ENCODE measurements at places on chromosomes 12 and 14.

- no peak for DNase-seq
Observed at GRCh38 chr12:30926243-30927221, at the start of gene TSPAN11. TSS of gene TSPAN11 (plus strand) at chr12:30926748. CDS start at chr12:30953992, 27,244 bp downstream.

GRCh38 chr12:98385641-98386040, 129.7 kb upstream of the TMPO start:
- DNase-seq = no peak

GRCh38 chr12:113477171-113477841, 5.6 kb upstream of the LHX5 start:
- no peak for DNase-seq

DNA sequence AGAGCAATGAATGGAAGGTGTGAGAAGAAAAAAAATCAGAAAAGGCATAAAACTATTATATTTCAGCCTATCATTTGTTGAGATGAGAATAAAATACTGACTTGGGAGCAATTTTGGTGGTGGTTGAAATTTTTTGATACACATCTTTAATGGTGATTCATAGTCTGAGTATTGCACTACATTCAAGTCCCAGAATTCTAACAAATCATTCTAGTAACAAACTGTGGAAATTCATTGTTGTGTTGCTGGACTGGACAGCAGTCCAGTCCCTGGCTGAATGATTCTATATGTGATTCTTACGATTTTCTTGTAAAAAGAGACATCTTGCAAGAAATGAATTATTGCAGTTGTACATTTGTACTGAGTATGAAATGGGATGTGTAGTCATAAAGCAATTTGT, 268.6 kb downstream of the TRHDE start:
- no peak for DNase-seq

DNA sequence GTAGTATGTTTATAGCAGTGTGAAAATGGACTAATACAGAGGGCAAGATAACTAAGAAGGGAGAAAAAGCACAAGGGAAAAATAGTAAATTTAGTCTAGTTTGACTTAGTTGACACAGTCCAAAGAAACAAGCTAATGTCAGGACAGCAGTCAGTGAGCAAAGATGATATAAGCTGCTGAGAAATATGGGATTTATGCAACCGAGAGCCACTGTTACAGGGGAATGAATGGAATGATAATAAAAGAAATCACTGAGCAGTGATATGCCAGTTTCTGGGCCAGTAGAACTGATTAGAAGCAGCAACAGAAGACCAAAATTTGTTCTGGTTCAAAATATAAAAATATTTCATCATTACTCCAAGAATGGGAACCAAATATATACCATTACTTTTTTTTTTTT, 60.1 kb downstream of the R3HDM2 start:
- no peak for DNase-seq

GRCh38 chr14:21852061-21852664, 178.5 kb upstream of the OR4E1 start:
- peak; percentile 63 for DNase-seq

GRCh38 chr12:67452119-67452805, 183.1 kb downstream of the CAND1 start:
- DNase-seq = no peak

- peak; percentile 85 for DNase-seq
Observed at GRCh38 chr12:14774074-14774905, 29.0 kb downstream of the WBP11 start.

DNA sequence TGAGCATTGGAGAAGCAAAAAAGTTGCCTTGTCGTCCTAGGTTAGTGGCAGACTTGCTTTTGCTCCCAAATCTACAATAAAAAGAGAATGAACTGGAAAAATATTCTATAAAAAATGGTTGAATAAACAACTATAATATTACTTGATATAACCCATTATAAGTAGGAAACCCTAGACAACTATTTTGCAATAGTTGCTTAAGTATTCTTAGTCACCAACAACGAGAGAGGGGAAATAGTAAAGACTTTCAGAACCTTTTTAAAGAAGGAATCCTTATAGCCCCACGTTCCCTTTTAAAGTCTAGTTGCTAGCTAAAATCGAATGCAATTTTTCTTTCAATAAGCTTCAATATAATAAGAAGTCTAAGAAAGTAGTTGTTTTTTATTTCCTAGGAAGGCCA, 17.5 kb downstream of the AQP6 start:
- no peak for DNase-seq

- DNase-seq = no peak
Observed at GRCh38 chr12:88662961-88663360, 82.7 kb upstream of the KITLG start.

GRCh38 chr14:54465654-54466053, 23.1 kb downstream of the GMFB start:
- no peak for DNase-seq

DNA sequence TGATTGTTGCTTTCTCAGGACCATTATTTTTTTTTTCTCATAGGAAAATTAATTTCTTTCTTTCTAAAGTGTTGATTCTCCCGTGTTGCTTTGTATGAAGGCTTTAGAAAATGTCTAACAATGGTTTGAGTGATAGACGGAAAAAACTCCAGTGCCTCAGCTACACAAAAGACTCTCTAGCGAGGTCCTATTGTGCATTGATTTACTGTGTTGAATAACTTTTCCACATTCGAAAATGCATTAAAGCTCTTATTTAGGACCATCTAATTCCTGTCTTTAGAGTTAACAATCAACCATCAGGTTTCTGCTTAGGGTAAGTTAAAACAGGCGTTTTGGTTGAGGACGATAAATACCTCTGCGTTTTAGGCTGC, 99.6 kb downstream of the PTPN11 start:
- no peak for DNase-seq

- no peak for DNase-seq
Observed at GRCh38 chr12:8771072-8771471, 51.3 kb upstream of the A2ML1 start.

DNA sequence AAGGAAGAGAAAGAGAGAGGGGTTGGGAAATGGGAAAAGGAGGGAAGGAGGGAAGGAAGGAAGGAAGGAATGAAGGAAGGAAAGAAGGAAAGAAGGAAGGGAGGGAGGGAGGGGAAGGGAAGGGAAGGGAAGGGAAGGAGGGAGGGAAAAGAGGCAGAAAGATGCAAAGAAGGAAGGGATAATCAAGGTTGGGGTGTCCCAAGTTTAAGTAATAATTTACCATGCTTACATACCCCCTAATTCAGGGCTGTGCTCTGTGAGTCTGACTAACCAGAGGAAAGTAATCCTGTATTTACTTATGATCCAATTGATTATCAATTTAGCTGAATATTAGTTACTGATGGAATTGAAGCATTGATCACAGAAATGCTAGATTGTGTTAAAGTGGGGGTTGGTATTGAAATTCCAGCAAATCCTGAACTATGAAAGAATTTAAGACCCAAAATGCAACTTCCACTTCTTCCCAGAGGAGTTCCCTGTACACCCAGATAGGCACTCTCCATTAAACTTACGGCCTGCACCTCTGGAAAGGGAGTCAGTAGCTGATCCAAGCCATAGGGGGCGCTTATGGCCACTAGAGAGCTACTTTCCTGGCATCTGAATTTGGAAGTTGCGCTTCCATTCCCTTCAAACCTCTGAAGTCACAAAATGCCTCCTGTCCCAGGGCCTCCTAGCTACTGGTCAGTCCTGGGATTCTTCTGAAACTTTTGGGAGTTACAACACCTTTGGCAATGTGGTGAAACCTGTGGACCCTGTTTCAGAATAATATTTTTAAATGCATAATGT, 162.7 kb upstream of the PWP1 start:
- no peak for DNase-seq

DNA sequence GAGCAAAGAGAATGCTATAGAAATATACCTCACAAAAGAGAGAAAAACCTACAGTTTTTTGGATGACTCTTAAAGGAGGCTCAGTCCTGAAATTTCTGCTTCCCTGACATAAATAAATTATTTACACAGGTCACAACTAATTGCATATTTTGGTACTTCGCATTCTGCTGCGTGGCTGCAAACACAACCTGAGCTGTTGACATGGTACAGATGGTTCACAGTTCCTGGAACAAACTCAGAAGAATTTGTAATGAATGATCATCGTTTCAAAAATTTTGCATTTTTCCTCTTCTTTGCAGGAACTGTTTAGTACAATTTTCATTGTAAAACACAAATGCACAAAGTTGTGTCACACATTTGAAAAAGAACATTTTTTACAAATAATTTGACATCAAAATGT, 313.7 kb upstream of the SYT1 start:
- no peak for DNase-seq

DNA sequence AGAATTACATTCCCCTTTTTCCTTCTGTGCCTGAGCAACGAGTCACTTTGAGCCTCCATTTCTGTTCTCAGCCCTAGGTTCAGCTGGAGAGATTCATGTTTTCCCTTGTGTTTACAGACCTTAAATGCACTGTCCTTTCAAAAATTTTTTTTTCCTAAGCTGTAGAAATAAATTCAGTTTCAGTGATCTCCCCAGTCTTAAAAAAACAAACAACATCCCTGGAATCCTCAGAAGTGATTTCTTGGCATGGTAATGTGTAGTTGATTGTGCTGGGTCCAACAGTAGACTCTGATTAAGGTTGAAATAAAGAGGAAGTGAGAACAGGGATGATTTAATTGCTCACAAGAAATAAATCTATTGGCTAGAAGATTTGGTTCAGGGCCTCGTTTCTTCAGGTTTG, 89.3 kb downstream of the NTN4 start:
- no peak for DNase-seq

DNA sequence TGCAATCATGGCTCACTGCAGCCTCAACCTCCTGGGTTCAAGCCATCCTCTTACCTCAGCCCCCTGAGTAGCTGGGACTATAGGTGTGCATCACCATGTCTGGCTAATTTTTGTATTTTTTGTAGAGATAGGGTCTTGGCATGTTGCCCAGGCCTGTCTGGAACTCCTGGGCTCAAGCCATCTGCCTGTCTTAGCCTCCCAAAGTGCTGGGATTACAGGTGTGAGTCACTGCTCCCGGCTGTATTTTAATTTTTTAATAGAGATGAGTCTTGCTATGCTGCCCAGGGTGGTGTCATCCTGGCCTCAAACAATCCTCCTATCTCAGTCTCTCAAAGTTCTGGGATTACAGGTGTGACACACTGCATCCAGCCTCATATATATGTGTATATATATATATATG, 31.7 kb upstream of the GPRC5A start:
- no peak for DNase-seq

GRCh38 chr14:51004801-51005526, 60.7 kb upstream of the PYGL start:
- DNase-seq = no peak

GRCh38 chr12:121300083-121300819, 3.7 kb upstream of the CAMKK2 start:
- DNase-seq = no peak

DNA sequence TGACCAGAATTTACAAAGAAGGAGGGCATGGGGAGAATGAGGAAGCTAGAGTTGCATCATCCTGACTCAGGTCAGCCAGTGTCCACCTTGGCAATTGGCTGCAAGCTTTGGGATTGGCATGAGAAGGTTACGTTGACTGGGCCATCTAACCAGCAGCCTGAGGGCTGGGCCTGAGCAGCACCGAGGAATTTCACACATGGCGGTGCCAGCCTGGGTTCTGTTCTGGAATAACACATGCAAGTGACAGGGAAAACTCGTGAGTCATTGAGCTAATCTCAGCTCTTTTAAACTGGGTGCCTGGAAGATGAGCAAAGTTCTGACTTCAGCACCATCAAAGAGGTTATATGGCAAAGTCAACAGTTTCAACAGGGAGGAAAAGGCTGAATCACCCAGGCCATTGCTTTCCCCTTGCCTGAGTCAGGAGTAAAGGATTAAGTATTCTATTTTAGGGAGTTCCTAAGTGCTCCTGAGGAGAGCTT, 543.2 kb upstream of the TBX3 start:
- no peak for DNase-seq

GRCh38 chr12:40534828-40535227, 157.4 kb upstream of the CNTN1 start:
- no peak for DNase-seq

DNA sequence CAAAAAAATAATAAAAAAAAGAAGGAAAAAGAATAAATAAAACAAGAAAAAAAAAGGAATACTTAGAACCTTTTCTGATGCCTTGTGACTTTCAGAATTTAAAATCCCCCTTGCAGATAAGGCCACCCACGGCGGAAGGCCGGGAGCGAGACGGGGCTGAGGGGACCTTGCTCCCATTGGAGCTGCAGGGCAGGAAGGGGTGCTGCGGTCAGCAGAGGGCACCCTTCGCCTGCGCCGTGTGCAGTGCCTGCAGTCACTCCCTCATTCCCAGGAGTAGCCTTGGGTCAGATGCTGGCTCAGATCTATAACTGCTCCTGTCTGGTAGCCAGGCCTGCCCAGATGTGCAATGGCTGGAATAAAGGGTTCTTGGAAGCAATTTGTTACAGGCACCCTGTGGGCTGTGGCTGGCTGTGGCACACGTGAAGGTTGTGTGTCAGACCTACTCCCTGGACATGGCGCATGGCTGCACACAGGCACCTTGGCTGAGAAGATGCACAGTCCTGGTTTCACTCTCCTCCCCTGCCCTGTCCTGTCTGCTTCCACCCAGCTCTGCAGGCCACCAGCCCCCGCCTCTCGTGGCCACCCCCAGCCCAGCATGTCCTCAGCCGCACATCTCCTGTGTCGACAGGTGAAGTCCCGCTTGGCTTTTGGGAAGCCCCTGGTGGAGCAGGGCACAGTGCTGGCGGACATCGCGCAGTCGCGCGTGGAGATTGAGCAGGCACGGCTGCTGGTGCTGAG, 13.4 kb upstream of the ALDH2 start:
- DNase-seq = no peak

DNA sequence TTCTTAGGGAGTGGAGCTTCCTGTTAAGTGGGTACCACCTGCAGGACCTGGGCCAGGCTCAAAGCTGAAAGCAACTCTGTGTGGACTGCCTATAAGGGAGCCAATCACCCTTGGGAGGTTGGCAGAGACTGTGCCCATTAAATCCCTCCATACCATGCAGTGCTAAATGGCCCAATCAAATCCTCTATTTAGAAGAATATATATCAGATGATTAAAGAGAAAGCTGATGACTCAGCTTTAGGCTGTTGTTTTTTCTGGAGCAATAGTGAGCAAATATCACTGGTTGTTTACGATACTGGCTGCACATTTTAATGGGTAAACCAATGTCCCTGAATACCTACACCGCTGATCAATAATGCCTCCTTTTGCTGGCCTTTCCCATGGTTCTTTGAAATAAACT, 101.3 kb downstream of the TMX1 start:
- no peak for DNase-seq

DNA sequence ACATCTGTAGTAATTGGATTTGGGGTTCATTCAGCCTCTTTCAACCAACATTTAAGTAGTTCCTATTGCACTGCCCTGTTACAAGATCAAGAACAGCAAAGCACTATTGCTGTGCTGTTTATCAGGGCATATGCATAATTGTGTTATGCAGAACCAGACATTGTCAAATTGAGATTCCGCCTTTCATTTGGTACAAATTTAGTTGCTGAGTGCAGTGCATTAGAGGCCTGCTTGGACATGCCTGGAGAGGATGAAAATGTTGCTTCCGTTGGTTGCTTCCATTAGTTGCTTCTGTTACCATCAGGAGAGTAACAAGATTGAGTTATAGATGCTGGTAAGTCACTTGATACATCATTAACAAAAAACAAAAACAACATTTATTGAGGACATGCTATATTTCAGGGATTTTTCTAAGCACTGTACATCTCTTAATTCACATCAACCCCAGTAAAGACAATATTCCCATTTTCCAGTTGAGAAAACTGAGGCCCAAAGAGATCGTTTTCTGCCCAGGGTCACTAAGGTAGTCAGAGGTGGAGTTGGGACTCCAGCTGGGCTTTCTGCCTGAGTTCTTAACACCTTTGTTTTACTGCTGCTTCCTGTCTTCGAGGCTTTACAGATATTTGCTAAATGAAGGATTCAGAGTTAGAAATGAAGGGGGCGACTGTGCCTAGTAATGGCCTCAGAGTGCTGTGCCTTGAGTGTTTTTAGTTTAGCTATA, 79.3 kb downstream of the PPP2R5C start:
- DNase-seq = no peak

All from T follicular helper cell (primary cell).